ENCODE measurements at places on chromosomes 7 and 10.

DNA sequence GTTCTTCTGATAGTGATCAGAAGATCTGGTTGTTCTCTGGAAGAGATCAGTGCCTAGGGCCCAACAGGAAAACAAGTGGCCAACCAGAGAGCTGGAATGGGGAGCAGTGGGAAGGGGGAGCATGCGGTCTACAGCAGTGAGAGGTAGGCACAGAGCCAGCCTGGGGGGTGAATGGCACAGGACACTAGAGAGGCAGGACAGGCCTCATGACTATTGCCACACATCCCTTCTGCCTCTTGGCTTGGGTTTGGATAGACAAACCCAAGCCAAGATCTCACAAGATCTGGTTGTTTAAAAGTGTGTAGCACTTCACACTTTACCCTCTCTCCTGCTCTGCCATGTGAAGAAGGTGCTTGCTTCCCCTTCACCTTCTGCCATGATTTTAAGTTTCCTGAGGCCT lies 224.4 kb downstream of the ARHGAP12 start:
- no peak for DNase-seq

GRCh38 chr10:30284865-30285594 lies 64.0 kb downstream of the MTPAP start:
- DNase-seq, result no peak

DNA sequence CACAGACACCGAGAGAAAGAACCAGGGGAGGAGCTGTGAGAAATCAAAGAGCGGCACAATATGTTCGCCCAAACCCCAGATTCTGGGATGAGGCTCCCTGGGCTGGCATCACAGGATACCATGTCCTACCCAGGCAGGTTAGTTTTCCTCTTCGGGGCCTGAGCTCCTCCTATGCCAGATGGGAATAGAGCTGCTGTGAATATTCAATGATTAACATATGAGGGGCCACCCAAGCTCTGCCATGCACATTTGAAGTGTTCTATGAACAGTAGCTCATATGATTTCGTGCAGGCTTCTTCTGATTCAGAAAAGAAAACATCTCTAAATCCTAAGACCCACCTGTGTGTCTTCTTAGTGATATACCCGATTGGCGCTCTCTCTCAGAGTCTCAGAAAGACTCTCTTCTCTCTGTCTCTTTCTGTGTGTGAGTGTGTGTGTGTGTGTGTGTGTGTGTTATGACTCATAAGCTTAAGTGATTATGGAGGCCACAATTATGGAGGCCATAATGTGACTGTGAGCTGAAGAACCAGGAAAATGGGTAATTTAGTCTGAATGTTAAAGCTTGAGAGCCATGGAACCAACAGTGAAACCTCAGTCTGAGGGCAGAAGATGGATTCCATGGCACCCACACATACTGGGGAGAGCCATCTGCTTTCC lies 220.5 kb downstream of the KLF6 start:
- DNase-seq, result no peak

DNA sequence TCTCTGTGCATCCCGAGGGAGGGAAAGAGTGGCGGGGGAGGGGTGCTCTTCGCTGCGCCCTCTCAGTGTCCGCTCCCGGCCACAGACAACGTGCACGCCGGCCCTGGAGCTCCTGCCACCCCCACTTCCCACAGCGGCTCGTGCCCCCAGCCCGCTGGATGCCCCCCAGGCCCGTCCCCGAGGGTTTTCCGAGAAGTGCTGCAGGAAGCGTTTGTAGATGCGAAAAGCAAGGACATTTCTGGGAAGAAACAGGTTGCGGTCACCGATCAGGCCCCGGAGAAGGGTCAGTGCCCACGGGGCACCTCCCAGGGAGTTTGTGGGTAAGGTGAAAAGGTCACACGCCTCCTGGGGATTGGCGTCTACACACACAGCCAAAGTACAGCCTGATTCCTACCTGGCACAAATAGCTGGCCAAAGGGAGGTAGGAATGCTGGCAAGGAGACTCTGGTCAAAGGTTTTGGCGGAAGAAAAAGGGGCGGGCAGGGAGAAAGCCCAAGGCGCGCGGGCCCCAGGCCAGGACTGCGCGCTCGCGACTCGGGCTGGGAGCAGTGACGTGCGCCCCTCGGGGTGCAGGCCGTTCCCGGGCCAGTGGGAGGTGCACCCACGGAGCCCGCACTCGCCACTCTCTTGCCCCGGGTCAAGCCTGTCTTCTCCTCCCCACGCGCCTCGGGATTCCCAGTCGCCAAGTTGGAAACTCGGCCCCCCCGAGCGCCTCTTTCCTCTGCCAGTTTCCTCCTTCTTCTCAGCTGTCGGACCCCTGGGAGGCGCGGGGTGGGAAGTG lies 1.5 kb upstream of the NRP1 start:
- no peak for DNase-seq

DNA sequence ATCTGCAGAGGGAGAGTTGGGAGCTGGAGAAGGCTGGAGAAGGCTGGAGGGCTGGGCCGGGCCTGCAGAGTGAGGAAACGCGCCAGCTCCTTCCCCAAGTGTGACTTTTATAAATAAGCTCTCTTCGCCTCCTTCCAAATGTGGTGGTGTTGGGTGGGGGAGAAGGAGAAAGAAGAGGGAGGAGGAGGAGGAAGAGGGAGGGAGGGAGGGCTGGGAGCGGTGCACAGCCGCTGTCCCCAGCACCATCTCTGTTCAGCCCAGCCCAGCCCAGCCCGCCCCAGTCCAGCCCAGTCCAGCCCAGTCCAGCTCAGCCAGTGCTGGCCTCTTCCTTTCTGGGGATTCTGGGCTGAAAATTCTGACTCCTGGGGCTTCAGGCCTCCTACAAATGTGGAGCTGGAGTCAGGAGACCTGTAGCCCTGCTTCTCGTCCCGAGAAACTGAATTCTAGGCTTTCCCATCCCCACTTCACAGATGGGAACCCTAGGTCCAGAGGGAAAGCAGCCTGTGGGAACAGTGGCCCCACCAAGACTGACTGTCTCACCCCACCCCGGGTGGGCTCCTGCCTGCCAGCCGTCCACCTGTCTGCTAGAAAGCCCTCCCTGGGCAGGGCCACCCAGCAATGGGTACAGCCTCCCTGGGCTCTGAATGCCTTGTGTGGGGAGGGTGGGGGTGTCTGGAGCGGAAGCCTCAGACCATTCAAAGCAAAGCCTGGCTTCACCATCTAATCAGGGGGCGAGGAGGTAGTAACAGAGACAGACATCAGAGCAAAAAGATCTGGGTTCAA lies 2.3 kb downstream of the STX1A start:
- DNase-seq, result no peak

DNA sequence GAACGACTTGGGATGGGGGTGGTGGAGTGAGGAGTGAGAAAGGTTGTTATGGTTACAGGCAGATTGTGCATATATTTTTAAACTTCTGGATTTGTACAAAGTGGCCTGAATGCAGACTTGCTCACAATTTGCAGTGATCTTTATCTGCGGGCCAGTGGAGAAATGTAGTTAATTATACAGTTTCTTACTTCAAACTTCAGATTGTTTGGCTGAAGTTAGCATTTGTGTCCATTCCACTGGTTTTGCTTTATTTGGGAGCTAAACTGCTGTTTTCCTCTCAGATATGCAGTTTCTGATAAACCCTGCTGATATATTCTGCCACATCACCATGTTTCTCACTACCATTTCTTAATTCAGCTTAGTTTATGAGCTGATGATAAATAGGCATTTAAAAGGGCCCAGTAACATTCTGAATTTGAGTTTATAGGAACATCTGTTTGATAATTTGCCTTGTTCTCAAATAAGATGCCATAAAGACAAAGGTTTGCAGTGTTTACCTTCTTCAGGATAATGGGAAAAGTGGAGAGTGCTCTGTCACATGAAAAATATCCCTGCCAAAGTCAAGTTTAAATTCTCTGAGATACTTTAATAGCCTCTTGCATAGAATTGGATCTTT lies 170.1 kb downstream of the ST7 start:
- no peak for DNase-seq

GRCh38 chr10:11015446-11015934 lies 2.2 kb upstream of the CELF2 start:
- DNase-seq, result no peak

GRCh38 chr7:155680124-155680523 lies 35.7 kb downstream of the RBM33 start:
- no peak for DNase-seq

GRCh38 chr10:61642676-61643075 lies 20.1 kb upstream of the CABCOCO1 start:
- DNase-seq, result no peak

- no peak for DNase-seq
These were observed 55.4 kb upstream of the MKRN1 start for GRCh38 chr7:140534743-140535142.

DNA sequence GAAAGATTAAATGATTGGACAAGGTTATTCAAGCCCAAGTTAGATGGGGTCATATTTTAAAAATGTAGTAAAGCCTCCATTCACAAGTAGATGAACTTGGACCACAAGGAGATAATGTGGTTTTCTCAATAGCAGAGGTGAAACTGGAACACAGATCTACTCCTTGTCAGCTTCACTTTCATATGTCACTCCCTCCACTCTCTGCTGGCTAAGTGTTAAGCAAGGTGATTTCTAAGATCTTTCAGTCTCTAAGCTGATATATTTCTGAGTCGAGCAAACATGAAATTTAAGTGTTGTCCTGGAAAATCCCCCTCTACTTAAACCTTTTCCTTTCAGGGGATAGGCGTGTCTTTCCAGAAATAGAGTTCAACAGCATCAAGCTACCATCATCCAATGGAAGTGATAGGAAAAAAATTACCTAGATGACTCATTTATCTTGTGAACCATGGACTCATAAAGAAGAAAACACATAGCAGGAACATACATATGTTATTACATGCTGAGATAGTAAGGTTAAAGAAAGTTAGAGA lies 275.0 kb downstream of the PTEN start:
- DNase-seq, result no peak

DNA sequence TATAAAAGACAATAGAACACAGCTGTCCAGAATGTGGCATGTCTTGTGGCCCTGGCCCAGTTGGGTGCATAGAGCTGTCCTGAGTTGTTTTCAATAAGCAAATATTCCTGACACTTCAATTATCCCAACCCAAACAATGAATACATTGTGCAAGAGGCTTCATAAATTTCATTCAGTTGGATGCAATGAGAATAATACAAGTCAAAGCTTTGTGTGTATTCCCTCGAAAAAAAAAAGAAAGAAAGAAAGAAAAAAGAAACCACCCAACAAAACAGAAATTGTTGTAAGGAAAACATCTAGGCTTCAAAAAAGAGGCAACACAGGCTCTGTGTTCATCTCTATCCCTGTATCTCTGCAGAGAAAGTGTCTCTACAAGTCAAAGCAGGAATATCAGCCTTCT lies 138.7 kb upstream of the ADO start:
- no peak for DNase-seq

- no peak for DNase-seq
These were observed 99.7 kb downstream of the PAXIP1 start for GRCh38 chr7:154903083-154903731.

DNA sequence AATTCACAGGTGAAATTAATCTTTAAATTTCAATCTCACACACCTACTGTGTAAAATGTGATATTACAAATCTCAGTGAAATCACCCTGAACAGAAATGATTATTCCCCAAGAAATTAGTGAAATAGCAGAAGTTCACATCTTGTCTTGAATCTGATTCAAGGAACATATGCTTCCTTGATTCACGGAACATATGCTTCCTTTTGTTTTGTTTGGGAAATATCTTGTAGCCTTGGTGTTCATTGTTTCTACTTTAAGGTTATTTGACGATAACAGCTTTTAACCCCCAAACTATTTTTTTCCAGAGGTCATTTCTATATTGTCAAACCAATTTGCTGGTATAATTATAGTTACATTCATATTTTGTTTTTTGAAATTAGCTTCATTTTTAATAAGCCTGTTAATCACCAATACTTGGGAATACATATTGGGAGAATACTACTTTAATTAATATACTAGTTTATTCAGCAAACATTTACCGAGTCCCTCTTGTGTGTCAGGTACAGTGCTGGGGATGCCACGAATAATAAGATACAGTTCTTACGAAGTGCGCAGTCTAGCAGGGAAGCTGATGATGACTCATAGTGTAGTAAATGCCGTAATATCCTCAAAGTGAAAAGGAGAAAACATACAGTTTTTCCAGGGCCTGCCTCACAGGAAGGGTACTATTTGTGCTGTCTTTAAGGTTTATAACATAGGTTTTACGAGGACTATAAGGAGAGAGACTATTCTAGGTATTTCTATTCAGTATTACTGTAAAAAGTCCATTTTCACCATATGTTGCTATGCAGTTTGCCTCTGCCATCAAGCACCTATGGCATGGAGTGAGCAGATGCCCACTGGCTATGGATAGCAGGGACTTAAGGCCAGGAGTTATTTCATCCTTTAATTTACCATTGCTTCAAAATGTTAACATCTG lies 32.5 kb downstream of the PRKAR2B start:
- DNase-seq, result no peak

DNA sequence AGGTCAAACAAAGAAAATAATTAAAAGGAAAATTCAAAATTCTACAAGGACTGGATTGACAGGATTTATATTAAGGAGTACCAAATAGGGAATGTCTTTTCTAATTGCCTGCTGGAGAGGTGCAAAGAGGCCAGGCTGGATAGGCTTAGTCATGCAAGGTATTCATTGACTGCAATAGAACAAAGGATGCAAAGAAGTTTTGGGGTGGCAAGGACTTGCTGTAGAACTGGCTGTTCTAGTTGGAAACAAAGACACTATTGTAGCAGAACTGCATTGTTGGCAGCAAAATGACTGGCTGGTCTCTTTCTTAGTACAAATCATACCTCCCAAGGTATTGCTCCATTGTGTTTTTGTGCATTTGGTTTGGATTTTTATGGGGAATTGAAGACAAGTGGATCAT lies 10.1 kb downstream of the ITGB8 start:
- DNase-seq, result no peak

DNA sequence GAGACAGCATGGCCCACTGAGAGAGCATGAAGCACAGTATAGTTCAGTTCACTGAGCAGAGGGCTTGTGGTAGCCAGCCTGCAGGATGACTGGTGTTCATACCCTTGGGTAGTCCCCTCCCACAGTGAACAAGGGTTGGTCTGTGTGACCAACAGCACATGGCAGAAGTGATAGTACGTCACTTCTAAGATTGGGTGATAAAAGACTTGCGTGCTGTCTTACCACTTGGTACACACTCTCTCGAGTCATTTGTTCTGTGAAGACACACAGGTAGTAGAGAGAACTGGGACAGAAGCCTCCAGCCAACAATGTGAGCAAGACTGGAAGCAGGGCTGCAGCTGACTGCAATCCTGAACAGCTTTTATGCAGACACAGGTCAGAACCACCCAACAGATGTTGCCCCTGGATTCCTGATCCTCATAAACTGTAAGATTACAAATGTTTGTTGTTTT lies 14.6 kb downstream of the EPC1 start:
- no peak for DNase-seq

GRCh38 chr10:43978091-43978490 lies 329.4 kb upstream of the ZNF32 start:
- no peak for DNase-seq

DNA sequence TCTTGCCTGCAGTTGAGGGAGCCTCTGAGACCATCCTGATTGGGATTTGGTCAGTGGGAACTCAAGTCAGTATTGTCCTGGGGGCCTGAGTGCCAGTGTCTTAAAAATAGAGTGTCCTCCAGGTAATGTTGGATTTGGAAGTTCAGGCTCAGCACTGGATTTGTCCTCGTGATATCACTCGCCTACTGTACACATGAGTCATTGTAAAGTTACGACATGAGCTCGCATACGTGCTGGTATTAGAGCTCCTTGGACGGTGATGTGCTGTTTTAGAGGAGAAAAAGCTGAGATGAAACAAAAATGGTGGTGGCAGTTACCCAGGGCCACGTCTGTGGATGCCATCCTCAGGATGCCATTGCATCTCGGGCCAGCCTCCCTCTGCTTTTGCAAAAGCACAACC lies 78.2 kb downstream of the MGMT start:
- no peak for DNase-seq

- DNase-seq, result no peak
These were observed 14.8 kb upstream of the MKLN1 start for GRCh38 chr7:131312838-131313237.
